GM18507 (cell line): ENCODE measurements at places on chromosomes 6 and 20.

- DNase-seq: no peak
Measured at GRCh38 chr6:164665328-164665727, 644.1 kb downstream of the C6orf118 start.

- no peak for DNase-seq
Measured at GRCh38 chr20:53597521-53598120, 4.0 kb upstream of the ZNF217 start.

DNA sequence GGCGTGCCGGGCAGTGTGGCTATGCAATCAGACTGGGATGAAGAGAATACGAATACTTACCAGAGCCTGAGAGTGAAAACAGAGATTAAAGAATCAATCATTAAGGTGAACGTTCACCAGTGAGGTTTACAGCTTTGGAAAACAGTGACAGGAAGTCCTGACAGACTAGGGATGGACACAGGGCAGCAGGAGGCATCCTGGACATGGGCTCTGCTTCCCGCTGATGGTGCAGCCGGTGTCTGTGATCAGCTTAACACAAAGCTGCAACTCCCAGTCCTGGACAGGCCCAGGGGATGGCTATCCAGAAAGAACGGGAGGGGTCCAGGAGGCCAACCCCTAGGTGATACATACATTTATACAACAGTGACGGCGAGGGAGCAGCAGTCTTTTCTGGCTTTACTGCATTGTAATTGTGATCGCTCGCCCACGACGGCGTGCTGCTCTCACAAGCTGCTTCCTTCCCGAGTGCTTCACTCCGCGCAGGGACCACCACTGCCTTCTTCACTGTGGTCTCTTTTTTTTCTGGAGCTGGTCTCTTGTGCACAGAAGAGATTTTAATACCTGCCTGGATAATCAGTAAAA is 20.7 kb downstream of the DIDO1 start:
- no peak for DNase-seq

GRCh38 chr6:164897523-164898235 is 411.7 kb downstream of the C6orf118 start:
- no peak for DNase-seq

DNA sequence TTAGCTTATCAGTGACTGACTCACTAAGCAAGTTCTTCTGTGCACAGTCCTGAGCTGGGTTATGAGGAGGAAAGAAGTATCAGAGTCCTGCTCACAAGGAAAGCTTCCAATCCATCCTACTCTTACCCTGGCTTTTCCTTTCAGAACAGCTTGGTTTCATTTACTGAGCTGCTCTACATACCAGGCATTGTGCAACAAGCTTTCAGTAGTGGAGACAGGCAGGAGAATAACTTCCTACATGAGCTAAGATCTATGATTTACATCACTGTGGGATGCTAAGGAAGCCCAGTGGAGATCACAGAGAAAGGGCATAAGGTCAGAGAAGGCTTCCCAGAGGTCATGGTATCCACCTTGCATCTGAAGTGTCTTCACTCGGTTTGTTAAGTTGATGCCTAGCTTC is 144.5 kb downstream of the MAP3K7 start:
- no peak for DNase-seq

GRCh38 chr6:158419339-158419909 is 107.2 kb downstream of the TULP4 start:
- DNase-seq: no peak

DNA sequence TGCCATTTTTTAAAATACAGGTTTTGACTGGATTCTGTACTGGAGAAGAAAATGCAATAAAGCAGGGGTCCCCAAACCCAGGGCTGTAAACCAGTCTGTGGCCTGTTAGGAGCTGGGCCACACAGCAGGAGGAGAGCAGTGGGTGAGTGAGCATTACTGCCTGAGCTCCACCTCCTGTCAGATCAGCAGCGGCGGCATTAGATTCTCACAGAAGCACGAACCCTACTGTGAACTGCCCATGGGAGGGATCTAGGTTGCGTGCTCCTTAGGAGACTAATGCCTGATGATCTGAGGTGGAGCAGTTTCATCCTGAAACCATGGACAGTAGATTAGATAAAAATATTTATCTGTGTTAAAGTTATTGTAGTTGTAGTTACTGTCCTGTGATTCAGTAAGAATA is 21.1 kb upstream of the FBXO9 start:
- no peak for DNase-seq

DNA sequence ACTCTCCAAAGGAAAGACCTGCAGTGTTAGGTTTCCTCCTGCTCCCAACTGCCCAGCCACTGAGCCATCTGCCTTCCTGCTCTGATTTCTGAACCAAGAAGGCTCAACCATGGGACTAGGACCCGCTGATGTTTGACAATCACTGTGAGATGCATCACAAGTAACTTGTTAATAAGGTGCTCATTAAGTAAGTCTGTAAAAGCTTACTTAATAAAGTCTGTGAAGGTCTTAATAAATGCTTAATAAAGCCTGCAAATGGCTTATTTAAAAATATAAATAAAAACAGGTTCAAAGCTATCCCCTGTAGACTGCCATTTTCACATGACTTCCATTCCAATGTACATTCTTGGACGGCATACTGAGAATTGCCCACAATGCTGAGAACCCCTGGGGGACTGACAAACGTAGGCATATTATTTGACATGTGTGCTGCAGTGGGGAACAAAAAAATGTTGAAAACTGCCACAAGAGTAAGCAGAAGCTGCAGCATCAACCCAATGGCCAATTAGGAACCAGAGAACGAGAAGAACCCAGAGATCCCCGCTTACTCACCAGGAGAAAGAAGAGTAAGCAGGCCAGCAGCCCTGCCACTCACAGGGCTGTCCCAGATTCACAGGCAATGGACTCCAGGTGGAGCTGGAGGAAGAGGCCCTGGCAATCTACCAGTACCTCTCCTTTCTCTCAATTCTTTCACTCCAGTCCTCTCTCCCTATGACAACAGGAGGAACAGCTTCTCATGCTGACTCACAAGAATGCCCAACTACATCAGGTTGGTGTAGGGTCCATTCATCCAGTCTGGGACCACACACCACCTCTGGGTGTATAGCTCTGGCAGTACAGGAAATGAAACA is 19.5 kb downstream of the KIF13A start:
- DNase-seq: no peak

DNA sequence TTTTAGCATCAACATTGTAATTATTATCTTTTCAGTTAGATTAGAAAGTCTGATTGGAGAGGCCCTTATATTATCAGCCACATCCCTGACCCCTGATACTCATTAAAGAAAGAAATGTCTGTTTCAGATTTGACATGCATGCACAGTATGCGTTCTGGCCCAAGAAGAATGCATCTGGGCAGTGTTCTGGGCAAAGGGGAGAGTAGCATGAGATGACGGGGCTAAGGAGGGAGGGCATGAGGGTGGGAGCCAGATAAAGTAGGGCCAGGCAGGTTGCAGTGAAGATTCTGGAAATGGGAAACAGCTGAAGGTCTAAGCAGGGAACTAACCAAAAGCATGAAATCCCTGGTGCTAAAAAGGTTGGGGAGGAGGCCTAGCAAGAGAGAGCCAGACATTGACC is 7.3 kb downstream of the SAYSD1 start:
- DNase-seq: no peak

- DNase-seq: no peak
Measured at GRCh38 chr20:38197217-38197616, 32.1 kb upstream of the TGM2 start.

DNA sequence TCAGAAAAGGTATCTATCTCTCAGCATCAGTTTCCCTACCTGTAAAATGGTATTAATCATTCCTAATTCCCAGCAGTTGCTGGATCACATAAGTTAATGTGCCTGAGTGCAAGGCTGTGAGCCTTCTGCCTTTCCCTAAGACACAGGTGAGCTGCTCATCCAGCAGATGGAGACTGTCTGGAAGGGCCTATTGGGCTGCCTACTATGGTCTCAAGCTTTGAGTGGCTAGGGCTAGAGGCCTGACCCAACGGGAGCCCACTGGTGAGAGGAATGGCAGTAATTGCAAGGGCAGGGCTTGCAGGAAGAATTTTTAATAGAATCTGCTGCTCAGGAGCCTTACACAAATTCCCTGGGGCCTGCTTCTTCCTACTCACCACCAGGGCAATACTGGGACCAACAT is 4.3 kb downstream of the KHDC1 start:
- no peak for DNase-seq

GRCh38 chr20:52809003-52809402 is 163.2 kb upstream of the TSHZ2 start:
- no peak for DNase-seq
